ENCODE measurements at places on chromosomes 3 and 15.
A peak's percentile ranks its signal among the peaks of the same experiment; 100 is the strongest.

- DNase-seq, result no peak
Measured at GRCh38 chr3:55692957-55693558, 206.0 kb upstream of the WNT5A start.

DNA sequence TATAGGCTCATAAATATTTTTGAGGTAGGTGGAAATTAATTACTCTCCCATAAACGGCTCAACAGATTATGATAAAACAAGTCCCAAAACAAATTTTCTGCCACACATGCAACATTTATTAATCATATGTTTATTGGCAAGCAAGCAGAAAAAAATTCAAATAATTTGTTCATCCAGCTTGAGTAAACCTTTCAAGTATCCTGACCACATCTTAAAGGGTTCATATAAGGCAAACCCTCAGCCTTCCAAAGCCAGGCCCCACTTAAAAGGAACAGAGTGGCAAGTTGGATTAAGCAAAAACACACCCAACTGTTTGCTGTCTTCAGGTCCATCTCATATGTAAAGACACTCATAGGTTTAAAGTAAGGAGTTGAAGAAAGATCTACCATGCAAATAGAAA is 1042.3 kb downstream of the DIPK2A start:
- DNase-seq, result no peak

DNA sequence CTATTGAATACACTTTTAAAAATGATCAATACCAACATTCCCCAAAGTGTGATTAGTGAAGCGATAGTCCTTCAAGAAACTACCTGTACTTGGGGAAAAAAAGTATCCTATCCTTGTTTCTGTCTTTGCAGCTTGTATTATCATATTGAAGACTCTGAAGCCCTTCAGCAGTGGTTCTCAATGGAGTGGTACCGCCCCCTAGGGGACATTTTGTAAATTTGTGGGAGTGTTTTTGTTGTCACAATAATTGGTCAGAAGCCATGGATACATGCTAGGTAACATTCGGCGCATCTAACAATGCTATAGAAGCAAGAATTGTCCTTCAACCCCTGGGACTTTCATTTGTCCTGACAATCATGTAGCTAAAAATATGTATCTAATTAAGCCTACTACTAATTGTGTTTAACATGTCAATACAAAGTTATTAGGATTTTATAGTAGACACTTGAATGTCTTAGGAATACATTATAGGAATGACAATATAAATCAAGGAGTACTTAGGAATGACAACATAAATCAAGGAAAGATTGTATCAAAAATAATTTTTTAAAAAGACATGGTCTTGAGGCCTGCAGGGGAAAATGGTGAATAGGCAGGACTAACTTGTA is 53.7 kb downstream of the NMD3 start:
- DNase-seq, result peak; percentile 41

GRCh38 chr15:82999905-83000671 is 11.4 kb downstream of the C15orf40 start:
- no peak for DNase-seq

DNA sequence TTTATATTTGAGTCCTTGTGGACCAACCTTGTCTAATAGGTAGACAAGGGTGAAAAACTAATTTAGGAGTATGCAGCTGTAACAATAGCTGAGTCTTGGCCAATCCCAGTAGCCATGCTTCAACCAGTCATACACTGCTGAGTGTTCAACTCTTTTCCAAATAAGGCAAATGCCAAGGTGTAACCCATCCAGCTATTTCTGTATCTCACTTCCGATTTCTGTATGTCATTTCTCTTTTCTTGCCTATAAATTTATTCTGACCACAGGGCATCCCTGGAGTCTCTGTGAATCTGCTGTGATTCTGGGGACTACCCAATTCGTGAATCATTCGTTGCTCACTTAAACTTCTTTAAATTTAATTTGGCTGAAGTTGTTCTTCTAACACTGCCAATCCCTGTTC is 93.2 kb downstream of the MAGI1 start:
- DNase-seq, result no peak

- DNase-seq, result no peak
Measured at GRCh38 chr3:118144919-118145318, 889.7 kb downstream of the IGSF11 start.
